ENCODE measurements at places on chromosomes 3 and 15.

- no peak for DNase-seq
These were observed 40.5 kb upstream of the XIRP1 start for GRCh38 chr3:39232859-39233258.

DNA sequence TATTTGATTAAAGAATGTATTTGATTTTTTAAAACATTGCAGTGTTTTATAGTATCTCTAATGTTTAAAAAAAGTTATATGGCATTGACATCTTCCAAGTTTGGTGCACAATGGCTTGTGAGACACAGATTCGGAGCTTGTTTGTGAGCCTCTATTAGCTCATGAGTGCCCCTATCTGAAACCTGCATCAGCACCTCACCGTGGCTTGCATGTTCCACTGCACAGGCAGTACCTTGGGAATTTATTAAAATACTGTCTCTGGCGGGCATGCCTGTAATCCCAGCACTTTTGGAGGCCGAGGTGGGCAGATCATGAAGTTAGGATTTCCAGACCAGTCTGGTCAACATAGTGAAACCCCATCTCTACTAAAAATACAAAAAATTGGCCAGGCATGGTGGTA is 6.8 kb upstream of the RTP2 start:
- no peak for DNase-seq

GRCh38 chr15:48334260-48334659 is 3.0 kb downstream of the DUT start:
- DNase-seq: no peak

- no peak for DNase-seq
These were observed 76.9 kb upstream of the ICE2 start for GRCh38 chr15:60555806-60556205.

- DNase-seq: no peak
These were observed 58.9 kb downstream of the COL6A5 start for GRCh38 chr3:130404401-130404800.

Data from activated CD4-positive, alpha-beta T cell treated with anti-CD3 and anti-CD28 coated beads for 4 hours (primary cell).